ENCODE measurements at places on chromosomes 6 and 20.

- DNase-seq, result no peak
Observed at GRCh38 chr6:99607416-99608036, 893 bp downstream of the PRDM13 start.

DNA sequence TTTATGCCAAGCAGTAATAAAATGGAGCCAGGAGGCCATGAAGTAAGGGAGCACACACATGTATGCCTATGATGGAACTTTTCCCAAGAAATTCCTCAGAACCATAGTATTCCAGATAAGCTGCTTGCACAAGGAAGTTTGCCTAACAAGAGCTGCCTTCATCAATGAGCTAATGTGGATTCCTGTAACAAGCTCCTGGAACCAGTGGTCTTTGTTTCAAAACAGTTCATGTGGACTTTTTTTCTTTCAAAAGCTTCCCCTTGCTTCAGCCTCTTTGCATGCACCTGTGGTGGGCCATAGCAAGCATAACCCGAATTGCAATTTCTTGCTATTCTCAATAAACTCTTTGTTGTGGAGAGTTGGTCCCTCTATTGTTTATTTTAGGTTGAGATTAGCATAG, 359.6 kb downstream of the UTRN start:
- DNase-seq, result no peak

DNA sequence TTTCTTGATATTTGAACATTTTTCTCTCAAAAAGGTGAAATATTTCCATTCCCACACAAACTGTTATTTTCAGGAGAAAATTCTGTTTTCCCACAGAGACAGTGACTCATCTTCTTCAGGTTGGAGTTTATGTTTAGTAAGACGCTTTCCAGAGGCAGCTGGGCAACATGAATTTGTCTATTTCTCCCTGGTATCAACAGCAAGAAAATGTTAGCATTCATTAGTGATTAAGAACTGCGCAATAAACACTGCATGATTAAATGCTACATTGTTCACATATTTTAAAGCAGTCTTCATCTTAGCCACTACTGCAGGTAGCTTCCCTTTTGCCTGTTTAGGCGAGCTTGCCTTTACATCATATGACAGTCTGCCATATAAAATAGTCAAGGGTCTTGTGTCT, 295.7 kb downstream of the C6orf118 start:
- DNase-seq, result no peak

- DNase-seq, result no peak
Observed at GRCh38 chr20:59782986-59783640, 150.3 kb downstream of the SYCP2 start.

GRCh38 chr6:87139236-87139635, 16.1 kb upstream of the ZNF292 start:
- DNase-seq, result peak; percentile 43

DNA sequence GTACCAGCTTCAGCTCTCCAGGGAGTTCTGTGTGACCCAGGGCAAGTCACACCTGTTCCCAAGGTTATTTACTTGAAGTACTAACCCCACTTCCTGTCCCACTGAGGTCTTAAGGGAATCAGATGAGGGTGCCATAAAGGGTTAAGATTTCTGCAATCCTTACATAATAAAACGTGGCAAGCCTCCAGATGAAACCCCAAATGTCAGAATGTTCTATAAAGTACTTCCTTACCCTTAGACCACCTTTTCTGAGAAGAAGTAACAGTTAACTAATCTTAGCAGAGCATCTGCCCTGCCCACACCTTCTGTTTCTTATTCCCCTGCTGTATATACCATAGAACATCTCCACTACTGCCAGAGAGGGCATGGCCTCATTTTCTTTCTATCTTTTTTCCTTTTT, 6.0 kb upstream of the AVP start:
- no peak for DNase-seq

DNA sequence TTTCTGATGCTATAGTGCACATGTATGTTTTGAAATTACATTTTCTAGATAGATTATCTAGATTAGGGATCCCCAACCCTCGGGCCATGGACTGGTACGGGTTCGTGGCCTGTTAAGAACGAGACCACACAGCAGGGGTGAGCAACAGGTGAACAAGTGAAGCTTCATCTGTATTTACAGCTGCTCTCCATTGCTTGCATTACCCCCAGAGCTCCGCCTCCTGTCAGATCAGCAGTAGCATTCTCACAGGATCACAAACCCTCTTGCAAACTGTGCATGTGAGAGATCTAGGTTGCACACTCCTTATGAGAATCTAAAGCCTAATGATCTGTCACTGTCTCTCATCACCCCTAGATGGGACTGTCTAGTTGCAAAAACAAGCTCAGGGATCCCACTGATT, 10.4 kb downstream of the CEP57L1 start:
- DNase-seq, result no peak

DNA sequence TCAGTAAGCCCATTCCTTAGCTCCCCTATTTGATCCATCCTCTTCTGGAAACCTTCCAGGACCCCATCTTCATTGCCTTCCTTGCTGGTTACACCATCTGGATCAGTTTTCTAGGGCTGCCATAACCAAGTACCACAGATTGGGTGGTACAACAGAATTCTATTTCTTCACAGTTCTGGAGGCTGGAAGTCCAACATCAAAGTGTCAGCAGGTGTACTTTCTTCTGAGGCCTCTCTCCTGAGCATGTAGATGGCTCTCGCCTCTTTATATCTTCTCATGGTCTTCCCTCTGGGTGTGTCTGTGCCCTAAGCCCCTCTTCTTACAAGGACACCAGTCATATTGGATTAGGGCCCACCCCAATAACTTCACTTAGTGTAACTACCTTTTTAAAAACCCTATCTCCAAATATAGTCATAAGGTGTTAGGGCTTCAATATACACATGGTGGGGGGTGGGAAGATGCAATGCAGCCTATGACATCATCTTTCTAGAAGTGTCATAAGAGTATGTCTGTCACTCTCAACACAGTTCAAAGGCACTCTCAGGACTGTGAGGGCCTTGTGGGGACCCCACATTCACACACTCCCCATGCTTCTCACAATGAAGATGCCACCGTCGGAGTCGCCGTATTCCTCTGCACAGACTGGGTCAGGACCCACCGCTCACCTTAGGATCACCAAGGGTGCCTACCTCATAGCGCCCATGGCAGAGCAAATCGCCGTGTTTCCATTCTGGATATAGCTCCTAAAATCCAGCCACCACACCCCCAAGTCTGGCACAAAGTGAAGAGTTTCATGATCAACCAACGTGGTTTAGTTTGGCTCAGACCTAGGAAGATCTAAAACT, 12.2 kb upstream of the PRND start:
- DNase-seq, result no peak

DNA sequence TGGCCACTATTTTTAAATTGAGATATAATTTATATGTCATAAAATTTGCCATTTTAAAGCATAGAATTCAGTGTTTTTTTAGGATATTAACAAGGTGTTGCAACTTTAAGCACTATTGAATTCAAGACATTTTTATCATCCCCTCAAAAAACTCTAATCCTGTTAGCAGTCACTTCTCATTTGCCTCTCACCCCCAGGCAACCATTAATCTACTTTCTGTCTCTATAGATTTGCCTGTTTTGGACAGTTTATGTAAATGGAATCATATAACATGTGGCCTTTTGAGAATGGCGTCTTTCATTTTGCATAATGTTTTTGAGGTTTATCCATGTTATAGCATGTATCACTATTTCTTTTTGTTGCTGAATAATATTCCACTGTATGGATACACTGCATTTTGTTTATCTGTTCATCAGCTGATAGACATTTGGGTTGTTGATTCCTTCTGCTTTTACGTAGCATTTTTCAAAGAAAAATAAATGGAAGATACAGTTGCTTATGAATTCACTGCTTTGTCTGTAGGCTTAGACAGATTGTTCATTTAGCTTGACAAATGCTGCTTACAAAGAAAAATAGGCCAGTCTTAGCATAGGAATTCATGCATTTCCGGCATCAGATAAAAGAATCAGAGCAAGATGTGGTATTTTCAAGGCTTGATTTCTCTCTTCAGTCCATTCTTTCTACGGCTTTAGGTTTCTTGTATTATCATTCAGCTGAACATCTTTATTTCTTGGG, 52.9 kb downstream of the STK4 start:
- no peak for DNase-seq

- no peak for DNase-seq
Observed at GRCh38 chr6:71335544-71335943, 46.9 kb downstream of the OGFRL1 start.

DNA sequence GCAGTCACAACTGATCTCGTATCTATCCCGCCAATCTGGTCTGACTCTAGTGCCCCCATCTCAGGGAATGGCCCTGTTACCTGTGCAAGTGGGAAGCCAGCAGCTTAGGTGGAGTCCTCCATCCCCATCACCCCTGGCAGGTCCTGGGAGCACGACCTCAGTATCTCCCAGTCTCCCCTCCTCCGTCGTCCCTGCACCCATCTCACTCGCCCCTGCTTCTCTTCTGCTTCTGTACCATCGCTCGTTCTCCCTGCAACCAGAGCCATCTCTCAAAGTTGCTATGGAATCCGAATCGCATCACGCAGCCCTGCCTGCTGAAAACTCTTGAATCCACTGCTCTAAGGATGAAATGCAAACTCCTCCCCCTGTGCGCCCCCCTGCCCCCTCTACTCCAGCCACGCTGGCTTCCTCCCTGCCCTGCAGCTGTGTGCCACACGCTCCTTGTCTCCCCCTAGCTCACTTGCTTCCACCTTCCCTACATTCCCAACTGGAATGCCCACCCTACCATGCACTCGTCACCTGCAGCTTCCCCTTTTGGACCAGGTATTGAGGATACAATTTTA, 64.0 kb upstream of the PTGIS start:
- no peak for DNase-seq

GRCh38 chr6:119533603-119534279, 184.2 kb upstream of the MAN1A1 start:
- no peak for DNase-seq

DNA sequence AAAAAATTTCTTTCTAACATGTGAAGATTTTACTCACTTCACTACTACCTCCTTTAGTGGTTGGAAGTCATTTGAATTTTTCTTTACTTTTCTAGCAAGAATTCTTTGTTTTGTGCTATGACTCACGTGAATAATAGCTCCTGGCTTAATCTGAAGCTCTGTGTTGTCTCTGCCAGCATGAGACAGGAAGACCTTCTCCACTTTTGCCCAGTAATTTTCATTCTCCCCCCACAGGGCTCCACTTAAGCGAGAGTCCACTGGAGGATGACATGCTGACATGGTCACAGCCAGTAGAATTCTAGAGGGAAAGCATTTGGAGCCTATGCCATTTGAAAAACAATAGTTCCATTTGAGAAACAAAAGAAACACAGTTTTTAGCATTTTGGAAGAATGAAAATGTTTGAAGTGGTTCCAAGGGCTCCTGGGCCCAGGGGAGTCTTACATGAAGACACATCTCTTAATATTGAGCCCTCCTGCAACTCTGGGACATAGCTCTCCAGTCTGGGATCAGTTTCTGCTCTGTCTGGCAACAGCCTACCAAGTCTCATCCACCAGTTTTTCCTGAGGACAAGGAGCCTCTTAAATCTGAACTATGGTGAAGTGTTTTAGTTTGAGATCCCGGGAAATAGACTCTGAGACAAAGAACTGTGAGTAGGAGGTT, 231.4 kb downstream of the PAX1 start:
- DNase-seq, result no peak

- DNase-seq, result no peak
Observed at GRCh38 chr20:59165891-59166709, 2.5 kb downstream of the ZNF831 start.

GRCh38 chr6:106975738-106976064, 1.2 kb upstream of the CD24 start:
- DNase-seq, result no peak

DNA sequence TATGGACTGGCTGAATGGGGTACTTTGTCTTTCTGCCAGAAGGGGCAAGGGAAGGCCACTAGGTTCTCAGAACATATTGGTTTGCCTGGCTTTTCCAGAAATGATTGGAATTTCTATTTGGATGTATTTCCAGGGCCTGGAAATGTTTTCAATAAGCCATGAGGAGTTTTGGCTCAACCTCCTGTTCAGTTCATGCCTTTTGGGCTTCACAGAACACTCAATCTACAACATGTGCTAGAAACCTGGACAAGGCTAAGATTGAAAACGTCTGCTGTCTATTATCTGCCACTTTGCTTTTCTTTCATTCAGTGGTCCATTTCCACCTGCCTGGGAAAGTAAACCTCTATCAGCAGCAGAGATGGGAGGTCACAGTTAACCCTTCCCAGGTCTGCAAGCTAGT, 793.4 kb downstream of the TENT5A start:
- DNase-seq, result no peak

- DNase-seq, result peak; percentile 21
Observed at GRCh38 chr6:11653028-11653583, 115.6 kb downstream of the TMEM170B start.

- no peak for DNase-seq
Observed at GRCh38 chr6:156701966-156702365, 75.2 kb upstream of the ARID1B start.

DNA sequence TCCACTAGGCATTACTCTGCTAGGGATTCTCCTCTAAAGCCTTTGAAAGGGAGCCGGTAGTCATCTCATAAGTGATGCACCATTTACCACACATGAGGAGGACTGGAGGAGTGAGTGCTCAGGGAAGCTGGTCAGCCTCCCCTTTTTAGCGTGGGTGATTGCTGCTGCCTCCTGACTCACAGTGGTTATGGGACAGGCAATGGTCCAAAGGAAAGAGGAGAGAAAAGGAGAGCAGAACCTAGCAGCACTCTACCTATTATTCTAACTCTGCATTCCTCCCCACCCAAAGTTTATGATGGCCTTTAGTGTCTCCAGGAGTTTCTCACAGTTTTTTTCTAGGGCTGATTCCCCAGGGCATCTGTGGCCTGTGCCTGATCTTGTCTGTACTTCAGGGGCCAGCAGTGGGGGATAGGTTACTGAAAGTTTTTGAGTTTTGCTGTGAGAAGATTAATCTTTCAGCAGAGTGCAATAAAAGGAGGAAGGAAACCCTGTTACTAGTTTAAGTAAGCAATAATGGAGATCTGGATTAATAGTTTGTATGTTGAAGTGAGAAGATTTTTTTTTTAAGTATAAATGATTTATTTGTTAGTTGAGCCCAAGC, 36.4 kb upstream of the GCLC start:
- no peak for DNase-seq

- no peak for DNase-seq
Observed at GRCh38 chr6:37052027-37052628, 46.7 kb downstream of the FGD2 start.

GRCh38 chr6:39037707-39038106, 10.9 kb upstream of the GLP1R start:
- DNase-seq, result no peak

- DNase-seq, result no peak
Observed at GRCh38 chr6:2674857-2675256, 75.9 kb downstream of the MYLK4 start.

- DNase-seq, result no peak
Observed at GRCh38 chr6:10624836-10625235, 69.6 kb downstream of the C6orf52 start.

GRCh38 chr20:20546402-20546801, 166.0 kb downstream of the RALGAPA2 start:
- DNase-seq, result no peak

DNA sequence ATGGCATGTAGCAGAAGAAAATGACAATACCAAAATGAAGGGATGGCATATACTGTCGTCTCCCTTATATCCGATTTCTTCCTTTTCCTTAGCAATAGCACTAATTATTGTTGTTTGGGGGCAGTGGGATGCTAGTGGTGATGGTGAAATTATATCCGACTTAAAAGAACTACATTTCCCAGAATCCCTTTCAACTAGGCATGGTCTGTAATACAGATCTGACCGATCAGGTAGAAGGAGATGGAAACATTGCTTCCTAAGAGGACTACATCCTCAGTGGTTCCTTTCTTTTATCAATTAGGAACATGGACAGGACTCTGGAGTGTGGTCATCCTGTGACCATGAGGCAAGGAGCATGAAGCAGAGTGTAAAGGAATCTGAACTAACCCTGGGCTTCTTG, 532.6 kb downstream of the CBLN4 start:
- no peak for DNase-seq

All from bone marrow (tissue), 2 donors.